ENCODE measurements at places on chromosomes 4 and X. TPM values are rescaled to one million over a fixed set of nuclear protein-coding genes. Genes with fewer than 3 reads are reported as not detected.
A peak's percentile ranks its signal among the peaks of the same experiment; 100 is the strongest.

SYNPO2 gene
- total RNA-seq: 0.35 TPM

COL4A5 gene
- not detected for total RNA-seq

RBMXL3 gene
- total RNA-seq: not detected

SPON2 gene
- total RNA-seq: 8.2 TPM

P2RY10 gene
- 81.3 TPM for total RNA-seq

KLF8 gene
- total RNA-seq: 6.3 TPM

DMP1 gene
- not detected for total RNA-seq

DSPP gene
- total RNA-seq: not detected

EFHC2 gene
- total RNA-seq: 0.53 TPM

PRRG1 gene
- not detected for total RNA-seq

HERC3 gene
- total RNA-seq: 32.3 TPM

KLHL15 gene
- total RNA-seq: 17.9 TPM

- no peak for DNase-seq
Observed at GRCh38 chrX:68695206-68695845, 47.9 kb downstream of the STARD8 start.

DNA sequence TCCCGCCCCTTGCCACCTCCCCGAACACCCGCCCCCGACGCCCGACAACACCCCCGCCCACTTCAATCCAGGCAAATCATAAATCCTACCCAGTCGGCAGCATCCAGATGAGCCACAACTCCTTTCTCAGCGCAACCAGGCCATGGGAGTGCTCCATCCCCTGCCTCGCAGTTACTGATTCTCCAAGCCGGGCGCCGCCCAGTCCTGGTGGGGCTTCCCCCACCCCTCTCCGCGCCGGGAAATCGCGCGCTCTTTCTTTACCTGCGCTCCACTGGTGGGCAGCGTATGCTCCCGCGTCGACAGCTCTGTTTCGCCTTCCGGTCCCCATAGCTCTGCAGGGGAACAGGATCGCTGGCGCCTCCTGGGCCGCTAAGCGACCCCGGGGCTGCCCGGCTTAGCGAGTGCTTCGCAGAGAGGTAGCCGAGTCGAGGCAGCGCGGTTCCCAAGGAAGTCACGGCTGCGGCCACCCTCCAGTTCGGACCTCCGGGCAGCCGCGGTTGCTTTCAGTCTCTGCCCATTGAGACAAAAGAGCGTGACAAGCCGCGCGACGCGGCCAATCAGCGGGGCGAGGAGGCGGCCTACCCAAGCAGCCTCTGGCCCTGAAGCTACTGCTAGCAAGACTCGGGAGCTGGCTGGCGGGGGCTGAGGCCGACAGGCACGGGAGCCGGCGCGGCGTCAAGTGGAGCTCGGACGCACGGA is 43.7 kb upstream of the TMSB15B start:
- DNase-seq: peak; percentile 73

- no peak for DNase-seq
Observed at GRCh38 chrX:135191838-135192237, 20.6 kb upstream of the CT55 start.

- DNase-seq: no peak
Observed at GRCh38 chr4:8664976-8665375, 72.4 kb downstream of the CPZ start.

DNA sequence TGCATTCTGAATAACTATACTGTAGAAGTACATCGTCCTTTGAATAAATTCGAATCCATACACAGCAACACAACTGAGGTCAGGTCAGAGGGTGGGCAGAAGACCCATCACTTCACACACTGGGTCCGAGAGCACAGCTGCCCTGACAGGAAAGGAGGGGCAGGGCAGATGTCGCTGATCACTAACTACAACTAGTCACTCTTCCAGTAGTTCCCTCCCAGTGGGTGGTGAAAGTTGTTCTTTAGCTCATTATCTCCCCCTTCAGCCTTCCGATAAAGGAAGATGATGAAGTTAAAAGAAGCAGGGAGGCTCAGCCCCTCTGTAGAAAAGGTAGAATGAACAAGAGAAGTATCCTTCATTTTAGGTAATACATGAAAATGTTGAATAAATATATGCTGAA is 278.9 kb downstream of the INPP4B start:
- peak; percentile 69 for DNase-seq

DNA sequence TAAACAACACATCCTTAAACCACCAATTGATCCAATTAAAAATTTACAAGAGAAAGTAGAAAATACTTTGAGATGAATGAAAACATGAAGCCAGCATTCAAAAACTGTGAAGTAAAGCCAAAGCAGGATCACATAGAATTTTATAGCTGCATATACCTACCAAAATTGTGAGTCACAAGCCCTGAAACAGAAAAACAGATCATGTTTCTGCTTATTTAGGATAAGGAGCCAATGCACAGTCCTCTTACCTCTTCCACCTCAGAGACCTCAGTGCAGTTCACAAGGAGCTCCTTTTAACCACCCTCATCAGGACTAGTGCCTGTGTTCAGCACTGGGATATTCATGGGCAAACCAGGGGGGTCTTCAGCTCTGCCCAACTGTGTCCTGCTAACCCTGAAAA is 386.7 kb downstream of the TECRL start:
- no peak for DNase-seq

GRCh38 chr4:163344147-163345125 is 744 bp downstream of the NPY5R start:
- DNase-seq: no peak

DNA sequence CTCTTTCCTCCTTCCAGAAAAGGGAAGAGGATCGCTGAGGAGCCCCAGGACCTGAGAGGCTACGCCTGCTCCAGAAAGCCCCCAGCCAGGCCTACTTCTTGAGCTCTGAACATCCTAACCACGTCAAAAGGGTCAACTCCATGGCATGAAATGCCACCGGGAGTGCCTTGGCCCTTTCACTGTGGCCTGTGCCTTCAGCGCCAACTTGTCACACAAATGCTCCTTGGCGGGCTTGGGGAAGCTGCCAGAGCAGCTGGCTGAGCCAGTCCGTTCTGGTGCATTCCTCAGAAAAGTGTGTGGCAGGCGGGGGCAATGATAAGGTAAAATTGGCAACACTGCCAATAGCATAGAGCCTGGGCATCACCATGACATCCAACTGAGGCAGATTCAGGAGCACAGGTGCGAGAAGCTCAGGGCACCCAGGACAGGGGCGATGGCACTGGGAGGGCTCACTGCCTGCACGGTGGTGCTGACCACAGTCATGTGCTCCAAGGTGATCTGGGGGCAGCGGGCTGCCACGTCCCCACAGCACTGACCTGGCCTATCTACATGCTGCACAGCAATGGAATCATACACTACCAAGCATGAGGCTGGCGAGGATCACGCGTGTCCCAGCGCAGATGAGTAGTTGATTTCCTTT is 12.1 kb upstream of the TREX2 start:
- DNase-seq: no peak

GRCh38 chr4:39759569-39759968 is 61.6 kb downstream of the UBE2K start:
- no peak for DNase-seq

DNA sequence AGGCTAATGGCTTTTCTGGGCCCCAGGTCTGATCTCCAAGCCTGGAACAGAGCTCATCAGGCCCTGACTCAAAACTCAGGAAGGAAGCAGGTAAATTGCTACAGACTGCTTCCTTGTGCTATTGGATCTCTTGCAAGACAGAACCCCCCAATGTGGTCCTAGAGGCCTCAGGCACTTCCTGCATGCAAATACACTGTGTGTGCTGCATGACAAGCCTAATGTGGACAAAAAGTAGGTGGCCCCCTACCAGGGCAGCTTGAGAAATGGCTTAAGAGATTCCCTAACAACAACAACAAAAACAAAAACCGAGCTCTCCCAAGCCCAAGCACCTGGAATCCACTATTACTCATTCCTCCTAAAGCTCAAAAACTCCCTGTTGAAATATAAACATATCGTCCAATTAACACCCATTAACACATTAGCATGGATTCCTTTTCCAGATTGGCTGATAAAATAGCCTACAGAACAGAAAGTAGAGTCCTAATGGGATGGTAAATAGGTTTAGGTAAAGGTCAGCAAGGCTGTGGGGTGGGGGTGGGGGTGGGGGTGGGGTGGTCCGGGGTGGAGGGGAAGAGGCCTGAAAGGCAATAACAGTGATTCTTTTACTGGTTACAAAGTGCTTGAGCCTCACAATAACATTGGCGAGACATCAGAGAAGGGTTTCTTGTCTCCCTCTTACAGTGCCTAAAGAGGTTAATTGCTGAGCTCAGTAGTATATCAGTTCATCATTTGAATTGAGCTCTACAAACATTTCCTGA is 24.1 kb upstream of the FGF16 start:
- DNase-seq: no peak

- DNase-seq: no peak
Observed at GRCh38 chr4:161696944-161697343, 466.9 kb downstream of the FSTL5 start.

DNA sequence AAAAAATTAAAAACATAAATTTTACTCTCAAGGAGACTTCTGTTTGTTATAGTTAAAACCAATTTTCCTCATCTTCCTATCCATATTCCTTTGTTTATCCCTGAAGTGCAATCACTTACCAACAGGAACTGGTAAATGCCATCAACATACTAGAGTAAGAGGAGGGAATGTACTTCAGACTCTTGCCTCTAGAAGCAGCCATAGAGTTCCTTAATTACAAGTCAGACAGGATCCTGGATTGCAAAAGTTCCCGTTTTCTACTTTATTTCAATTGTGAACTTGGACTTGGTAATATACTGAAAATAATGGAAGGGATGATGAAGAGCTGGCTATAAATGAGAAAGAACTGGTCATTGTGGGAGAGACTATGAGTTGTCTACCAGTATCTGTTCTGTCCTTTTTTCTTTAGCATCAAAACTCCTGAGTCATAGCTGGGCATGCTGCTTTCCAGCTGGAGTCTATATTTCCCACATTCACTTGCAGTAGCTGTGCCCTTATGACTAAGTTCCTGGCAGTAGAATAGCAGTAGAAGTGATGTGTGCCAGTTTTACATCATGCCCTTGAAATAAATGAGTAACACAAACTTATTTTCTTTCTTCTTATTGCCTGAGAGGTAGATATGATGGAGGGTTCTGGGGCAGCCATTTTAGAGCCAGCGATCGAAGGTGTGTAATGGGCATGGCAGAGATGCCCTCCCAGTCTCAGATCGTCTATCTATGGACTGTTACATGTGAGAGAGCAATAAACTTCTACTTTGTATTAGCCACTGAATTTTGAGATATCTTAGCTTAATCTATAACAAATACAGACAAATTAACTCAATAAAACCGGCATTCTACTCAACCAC is 26.8 kb upstream of the SPARCL1 start:
- peak; percentile 15 for DNase-seq

GRCh38 chrX:63470506-63470905 is 119.4 kb upstream of the SPIN4 start:
- no peak for DNase-seq

GRCh38 chrX:115560211-115560977 is 580 bp upstream of the PLS3 start:
- DNase-seq: no peak

GRCh38 chr4:139175646-139176301 is 1.2 kb downstream of the ELF2 start:
- no peak for DNase-seq

DNA sequence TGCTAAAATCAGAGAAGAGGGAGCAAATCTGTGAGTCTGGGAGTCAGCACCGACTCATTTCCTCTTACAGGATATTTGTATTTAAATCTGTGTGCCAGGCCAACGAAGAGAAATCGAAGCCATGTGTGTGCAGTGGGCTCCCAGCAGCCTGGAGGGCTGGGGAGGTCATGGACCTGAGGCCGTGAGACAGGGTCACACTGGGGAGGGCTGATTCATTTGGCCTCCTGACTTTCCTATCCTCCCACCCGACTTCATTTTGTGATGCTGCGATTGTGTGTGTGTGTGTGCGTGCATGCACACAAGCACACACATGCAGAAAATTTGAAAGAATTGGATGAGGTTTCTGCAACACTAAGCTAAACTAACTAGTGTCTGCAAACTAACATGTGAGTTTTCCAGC is 48.7 kb upstream of the STX18 start:
- DNase-seq: no peak

GRCh38 chrX:46477435-46477834 is 67.8 kb downstream of the ZNF674 start:
- DNase-seq: no peak

GRCh38 chr4:176188654-176189053 is 6.7 kb downstream of the SPATA4 start:
- DNase-seq: no peak

DNA sequence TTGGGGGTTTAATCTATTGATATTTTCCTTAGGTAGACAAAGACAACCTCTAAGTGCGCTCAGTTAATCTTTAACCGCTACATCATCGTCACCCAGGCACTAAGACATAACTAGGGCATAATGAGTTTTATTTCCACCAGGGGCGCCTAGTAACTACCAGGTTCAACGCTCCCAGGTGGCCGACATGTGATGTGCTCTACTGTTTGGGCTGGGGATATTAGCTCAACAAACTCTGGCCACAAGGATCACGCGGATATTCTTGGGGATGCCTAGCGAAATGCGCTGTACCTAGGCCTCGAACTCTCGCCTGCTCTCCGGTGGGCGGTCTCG is 915 bp upstream of the RAB33B start:
- DNase-seq: peak; percentile 69

DNA sequence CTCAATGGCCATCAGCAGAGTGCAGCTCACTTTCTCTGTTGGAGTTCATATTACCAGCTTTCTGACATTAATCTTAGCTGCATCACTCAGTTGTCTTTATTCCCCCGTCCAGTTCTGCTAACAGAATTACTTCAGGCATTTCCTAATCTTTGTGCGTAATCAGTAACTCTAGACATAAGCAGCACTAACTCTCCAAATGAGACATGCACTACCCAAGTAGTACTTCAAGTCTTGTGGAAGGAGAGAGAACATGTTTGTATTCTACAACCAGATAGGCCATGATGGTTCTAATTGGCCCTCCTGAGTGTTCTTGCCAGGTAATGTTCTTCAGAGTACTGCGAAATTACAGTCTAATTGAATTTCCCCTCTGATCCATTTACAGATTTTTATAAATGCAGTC is 448.5 kb upstream of the RPS6KA3 start:
- DNase-seq: no peak

- DNase-seq: no peak
Observed at GRCh38 chrX:10649265-10649664, 28.9 kb upstream of the MID1 start.

DNA sequence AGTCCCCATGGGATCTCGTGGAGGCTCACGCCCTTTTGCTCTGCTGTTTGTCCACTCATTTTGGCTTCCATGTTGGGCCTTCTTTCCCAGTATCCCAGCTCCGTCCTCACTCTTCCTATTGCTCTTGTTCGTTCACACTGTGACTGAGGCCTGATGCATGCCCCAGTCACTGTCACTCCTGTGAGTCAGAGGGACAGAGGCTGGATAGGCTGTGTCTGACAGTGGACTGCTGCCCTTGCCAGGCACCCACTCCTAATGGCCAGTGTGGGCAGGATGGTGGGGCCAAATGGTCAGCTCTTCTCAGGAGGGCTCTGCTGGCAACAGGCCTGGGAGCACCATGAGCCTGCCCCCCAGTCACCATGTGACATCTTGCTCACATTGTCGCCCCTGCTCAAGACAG is 40.0 kb downstream of the HADH start:
- DNase-seq: no peak

- DNase-seq: no peak
Observed at GRCh38 chr4:102574317-102574716, 73.2 kb downstream of the NFKB1 start.

GRCh38 chr4:112172180-112172579 is 26.9 kb downstream of the FAM241A start:
- no peak for DNase-seq

Data from activated T-cell treated with anti-CD3 and anti-CD28 coated beads, Interleukin-2, amount 50 U/mL, for 72 hours (primary cell).